ENCODE measurements at places on chromosomes 4 and X.

- DNase-seq = no peak
These were observed 21.5 kb downstream of the RXFP1 start for GRCh38 chr4:158543191-158543590.

- no peak for DNase-seq
These were observed 173.0 kb downstream of the RBM46 start for GRCh38 chr4:154954117-154954516.

GRCh38 chr4:7422898-7423180 is 11.9 kb downstream of the PSAPL1 start:
- DNase-seq = no peak

GRCh38 chrX:136794080-136794479 is 13.3 kb upstream of the ARHGEF6 start:
- DNase-seq = no peak

DNA sequence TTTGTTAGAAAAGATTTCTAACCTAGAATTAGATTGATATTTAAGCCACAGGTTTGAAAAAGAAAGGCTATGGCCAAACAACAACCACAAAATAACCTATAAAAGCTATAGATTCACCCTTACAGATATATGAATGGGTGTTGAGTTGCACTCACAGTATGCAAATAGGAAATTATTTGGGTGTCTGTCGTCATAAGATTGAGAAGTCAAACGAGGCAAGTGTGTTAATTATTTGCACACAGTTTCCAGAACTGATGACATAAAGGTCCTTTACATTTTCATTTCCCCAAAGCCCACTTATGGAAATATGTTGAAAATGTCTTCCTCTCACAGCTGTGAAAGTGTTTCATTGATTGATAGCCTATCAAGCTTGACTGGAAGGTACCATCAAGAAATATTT is 101.2 kb upstream of the CXCL13 start:
- DNase-seq = no peak

DNA sequence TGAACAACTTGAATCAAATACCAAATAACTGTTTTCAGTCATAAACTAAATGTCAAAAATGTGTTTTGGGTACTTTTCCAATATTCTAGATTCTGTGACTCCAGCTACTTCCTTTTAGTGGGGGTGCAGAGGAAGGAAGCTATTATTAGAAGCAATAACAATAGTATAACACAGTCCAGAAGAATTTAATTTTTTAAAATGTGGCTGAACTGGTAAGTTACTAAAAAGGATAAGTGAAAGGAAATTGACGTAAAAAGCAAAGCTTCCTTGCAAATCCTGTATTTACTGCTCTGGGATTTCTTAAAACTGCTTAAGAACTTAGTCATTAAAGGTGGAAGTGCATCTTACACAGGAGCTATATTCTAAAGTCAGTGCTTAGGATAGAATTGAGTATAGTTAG is 53.2 kb downstream of the MOSPD2 start:
- DNase-seq = no peak

DNA sequence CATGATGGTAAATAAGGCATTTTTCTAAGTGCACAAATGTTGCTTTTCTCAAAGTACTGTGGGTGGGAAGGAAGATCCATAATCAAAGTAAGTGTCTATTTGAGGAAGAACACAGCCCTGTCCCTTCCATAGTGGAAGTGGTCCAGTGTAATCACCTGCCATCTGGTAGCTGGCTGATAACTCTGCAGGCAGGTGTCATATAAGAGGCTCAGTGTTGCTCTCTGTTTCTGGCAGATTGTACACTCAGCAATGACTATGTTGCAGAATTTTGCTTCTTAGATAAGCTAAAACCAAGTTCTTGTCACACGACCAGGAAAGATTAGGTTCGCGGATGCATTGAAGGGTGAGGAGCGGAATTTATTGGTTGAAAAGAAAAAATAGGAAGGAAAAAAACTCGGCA is 20.9 kb downstream of the SAGE1 start:
- DNase-seq = no peak

DNA sequence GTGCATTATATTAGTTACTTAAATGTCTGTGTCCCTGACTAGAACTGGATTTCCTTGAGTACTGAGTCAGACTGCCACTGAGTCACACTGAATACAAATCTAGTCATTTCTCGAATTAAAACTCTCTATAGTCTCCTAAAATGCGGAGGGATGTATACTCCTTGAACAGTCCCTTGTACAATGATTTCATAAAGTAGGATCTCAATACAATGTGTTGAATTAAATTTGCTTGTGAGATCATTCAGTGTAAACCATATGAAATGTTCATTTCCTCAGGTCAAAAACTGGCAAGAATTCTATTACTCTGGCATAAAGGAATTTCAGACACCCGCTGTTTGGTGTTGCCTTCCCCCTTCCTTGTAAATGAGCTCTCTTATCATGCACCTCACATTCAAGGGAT is 17.5 kb upstream of the FAM241A start:
- DNase-seq = no peak

DNA sequence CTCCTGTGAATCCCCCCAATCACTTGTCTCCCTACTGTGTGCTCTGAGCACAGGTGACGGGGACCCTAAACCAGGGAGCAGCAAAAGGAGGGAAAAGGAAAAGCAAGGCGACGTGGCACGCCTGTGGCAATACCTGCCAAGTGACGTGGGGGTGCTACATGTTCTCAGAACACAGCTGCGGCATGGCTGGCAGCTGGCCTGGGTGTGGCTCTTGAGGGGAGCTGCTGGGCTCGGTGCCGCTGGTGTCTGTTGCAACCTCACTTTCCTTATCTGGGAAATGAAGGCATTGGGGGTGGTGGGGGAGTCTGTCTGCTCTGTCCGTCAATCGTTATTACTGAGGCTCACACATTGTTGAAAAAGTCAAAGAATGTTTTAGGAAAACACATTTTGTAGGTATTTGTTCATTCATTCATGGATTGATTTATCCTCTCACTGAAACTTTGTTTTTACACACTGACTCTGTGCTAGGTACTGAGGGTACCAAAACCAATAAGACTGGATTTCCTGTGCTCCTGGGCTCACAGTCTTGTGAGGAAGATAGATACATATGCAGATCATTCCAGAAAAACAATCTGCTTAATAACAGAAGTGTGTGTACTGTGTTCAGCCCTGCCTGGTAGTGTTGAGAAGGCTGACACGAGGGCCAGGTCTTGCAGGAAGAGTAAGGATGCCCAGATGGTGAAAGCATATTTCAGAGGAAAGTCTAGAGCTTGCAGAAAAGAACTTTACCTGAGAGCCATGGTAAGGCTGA is 217.6 kb downstream of the PTTG2 start:
- peak; percentile 45 for DNase-seq

GRCh38 chr4:140092094-140092851 is 61.7 kb downstream of the MAML3 start:
- DNase-seq = no peak

DNA sequence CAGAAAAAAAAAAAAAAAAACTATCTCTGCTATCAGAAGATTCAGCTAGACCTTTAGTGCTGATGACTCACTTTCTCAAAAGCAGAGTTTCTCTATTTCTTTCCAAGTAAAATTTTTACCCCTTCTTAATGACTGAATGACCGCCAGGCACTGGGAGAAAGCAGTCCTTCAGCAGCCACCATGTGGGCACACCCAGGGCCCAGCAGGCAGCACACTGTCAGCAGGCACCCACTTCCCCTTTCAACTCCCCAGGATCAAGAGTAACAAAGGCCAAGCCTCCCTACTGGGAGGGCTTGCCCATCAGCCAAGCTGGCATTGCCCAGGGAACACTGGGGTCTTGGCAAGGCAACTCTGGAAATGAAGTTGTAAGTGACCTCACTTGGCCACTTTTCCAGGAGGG is 201.9 kb upstream of the MAMLD1 start:
- no peak for DNase-seq

DNA sequence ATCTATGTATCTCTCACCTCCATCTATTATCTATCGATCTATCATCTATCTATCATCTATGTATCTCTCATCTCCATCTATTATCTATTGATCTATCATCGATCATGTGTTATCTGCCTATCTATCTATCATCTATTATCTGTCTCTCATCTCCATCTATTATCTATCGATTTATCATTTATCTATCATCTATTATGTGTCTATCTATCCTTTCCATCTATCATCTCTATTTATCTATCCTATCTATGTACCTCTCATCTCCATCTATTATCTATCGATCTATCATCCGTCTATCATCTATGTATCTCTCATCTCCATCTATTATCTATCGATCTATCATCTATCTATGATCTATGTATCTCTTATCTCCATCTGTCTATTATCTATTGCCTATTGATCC is 188.1 kb downstream of the ASMT start:
- no peak for DNase-seq

GRCh38 chr4:5809216-5809776 is 83.6 kb downstream of the CRMP1 start:
- no peak for DNase-seq

DNA sequence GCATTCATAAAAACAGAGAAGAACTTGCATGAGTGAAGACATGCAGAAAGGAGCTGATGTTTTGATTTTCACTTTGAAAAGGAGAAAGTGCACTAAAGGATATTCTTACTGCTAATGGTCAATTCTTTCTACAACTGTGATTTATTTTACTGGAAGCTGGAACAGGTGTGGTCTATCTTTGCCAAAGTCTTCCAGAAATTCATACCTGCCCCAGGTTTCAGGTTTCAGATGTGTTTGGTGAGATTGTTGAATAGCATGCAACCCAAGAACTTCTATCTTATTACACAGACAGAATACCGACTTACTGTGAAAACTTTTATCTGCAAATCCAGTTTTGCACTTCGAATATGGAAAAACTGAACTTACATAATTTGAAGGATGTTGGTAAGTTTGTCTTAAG is 388.3 kb downstream of the PDGFC start:
- no peak for DNase-seq

GRCh38 chr4:149735796-149736195 is 79.8 kb downstream of the IQCM start:
- DNase-seq = no peak

GRCh38 chr4:143351149-143351691 is 14.5 kb downstream of the GAB1 start:
- no peak for DNase-seq

DNA sequence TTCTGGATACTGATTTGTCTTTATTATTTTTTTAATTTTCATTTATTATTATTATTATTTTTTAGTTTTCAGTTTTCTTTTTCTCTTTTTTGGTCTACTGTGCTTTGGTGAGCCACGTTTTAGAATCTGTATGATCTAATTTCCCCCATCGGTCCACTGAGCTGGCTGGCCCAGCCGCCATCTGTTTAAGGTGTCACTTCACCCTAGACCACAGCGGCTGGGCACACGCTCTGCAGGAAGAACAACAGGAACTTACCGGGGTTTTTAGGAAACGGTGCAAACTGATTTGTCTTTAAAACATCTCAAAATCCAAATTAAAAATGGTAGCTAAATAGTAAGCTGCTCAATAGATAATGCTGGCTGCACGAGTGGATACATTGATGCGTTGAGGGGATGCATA is 48.8 kb upstream of the AMOT start:
- no peak for DNase-seq

DNA sequence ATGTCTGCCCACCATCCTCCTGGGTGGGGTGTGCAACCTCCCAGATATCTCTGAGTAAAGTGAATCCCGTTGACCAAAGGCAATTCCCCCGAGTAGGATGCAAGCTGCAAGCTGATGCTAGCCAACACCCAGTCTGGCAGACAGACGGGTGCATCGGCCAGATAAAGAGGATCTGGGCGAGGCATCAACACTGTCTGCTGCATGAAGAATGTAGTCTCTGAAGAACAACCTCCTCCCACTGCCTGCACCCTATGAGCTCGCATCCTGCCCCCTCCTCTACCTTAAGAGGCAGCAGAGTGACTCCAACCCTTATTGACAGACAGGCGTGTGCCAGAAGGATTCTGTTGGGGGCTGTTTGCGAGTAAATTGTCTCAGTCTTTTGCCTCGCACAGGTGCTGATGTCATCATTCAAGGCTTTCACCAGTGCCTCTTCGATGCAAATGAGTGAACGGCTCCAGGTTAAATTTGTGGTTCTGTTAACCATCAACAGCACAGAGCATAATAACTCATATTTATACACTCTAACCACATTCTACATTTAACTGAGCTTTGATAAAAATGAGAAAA is 546.9 kb downstream of the BCOR start:
- DNase-seq = no peak

GRCh38 chr4:178599521-178599920 is 1157.3 kb upstream of the AGA start:
- no peak for DNase-seq

- no peak for DNase-seq
These were observed 138.2 kb downstream of the EMCN start for GRCh38 chr4:100379583-100380105.

DNA sequence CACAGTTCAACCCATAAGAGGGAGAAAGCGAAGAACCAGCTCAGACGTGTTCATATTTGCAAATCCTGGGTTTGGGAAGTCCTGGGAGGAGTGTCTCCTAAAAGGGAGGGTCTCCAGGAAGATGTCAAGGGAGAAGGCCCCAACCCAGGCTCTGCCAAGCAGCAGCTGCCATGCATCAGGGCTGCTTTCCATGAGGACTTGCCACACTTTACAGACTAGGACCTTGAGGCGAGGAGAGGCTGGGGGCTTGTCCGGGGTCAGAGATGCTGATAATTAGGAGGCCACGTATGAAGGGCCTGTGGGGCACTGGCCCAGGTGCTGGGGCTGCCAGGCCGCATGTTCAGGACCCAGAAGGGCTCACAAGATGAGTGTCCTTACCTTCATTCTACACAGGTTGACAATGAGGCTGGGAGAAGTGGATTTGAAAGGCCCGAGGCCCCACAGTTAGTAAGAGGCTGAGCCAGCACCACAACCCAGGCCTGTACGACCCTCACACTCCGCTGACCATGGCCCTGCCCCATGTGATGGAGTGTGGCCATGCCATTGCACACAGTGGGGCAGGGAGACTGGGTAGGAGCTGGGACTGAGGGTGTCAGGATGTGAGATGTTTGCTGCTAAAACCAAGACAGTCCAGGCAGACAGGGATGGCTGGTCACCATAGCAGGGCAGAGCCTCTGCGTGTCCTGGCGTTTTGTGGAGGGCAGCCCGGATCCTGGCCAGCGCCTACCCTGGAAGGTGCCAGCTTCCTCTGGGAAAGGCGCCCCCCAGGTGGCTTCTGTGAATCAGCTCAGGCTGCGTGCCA is 94.8 kb downstream of the PSAPL1 start:
- DNase-seq = no peak

- DNase-seq = no peak
These were observed 175.7 kb upstream of the SPIN4 start for GRCh38 chrX:63526863-63527262.

DNA sequence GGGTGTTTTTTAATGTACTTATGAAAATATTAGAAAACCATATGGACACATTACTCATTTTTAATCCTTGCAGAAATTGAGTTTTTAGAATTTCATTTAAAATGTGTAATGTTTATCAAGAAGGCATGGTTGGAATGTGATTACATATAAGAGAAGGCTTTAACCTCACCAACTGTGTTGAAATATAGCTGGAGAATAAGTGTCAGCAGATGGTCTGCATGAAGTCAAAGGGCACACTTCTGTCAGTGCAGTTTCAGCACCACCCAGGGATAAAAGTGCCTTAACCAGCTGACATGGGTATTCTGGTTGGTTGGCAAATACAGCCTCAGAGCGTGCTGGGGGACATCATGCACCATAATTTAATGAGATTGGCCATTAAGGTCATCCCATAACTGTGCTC is 21.2 kb upstream of the ANTXR2 start:
- no peak for DNase-seq
